ENCODE measurements at places on chromosomes 16 and 17. TPM values are rescaled to one million over a fixed set of nuclear protein-coding genes. Genes with fewer than 3 reads are reported as not detected.

The ZNF597 gene
- 4.2 TPM for total RNA-seq

The MMP15 gene
- total RNA-seq, result 0.60 TPM

The GCGR gene
- total RNA-seq, result not detected

GRCh38 chr17:75404731-75405364, 630 bp downstream of the GRB2 start:
- DNase-seq, result peak; percentile 52

The DLX3 gene
- total RNA-seq, result not detected

The KRT9 gene
- total RNA-seq, result not detected

The NTN3 gene
- not detected for total RNA-seq

GRCh38 chr16:52480237-52480636, 66.7 kb downstream of the TOX3 start:
- DNase-seq, result no peak

GRCh38 chr16:11575223-11575589, 11.5 kb downstream of the LITAF start:
- DNase-seq, result no peak

GRCh38 chr16:66800856-66801255, 528 bp downstream of the TERB1 start:
- no peak for DNase-seq

- DNase-seq, result no peak
Observed at GRCh38 chr17:47315451-47316266, 8.1 kb upstream of the EFCAB13 start.

GRCh38 chr16:30566531-30566930, 5.0 kb downstream of the ZNF688 start:
- DNase-seq, result no peak

The GAS2L2 gene
- total RNA-seq, result not detected

The FOXF1 gene
- not detected for total RNA-seq

- no peak for DNase-seq
Observed at GRCh38 chr17:43721537-43722268, 36.9 kb downstream of the SOST start.

DNA sequence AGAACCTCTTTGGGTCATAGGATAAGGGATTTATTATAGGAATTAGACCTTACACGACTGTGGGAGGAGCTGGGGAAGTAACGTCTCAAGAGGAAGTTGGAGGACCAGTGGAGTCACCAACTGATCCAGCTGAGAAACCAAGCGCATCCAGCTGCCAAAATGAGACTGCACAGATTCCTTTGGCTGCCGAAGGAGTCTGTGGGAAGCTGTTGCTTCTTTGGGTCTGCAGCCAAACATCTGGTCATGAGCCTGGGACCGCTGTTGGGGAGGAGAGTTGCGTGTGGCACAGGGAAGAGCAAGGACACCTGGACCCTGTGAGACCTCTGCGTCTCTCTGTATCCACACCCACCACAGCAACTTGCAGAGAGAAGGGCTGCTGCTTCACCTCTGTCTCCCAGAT, 2.4 kb upstream of the NACA2 start:
- no peak for DNase-seq

DNA sequence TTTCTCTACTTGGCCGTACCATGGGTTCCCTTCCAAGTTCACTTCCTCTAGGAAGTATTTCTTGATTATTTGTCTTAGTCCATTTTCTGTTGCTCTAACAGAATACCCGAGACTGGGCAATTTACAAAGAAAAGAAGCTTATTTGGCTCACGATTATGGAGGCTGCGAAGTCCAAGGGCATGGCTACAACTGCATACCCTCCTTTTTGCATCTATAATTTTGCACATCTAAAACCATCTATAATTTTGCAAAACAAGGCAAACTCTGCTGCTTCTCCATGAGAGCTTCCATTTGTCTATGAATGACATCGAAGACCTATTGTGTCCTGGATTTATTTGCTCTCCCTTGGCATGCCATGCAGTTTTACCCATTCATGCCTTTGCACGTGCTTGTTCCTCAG, 27.6 kb upstream of the RGS9 start:
- no peak for DNase-seq

The PARD6A gene
- total RNA-seq, result 5.9 TPM

DNA sequence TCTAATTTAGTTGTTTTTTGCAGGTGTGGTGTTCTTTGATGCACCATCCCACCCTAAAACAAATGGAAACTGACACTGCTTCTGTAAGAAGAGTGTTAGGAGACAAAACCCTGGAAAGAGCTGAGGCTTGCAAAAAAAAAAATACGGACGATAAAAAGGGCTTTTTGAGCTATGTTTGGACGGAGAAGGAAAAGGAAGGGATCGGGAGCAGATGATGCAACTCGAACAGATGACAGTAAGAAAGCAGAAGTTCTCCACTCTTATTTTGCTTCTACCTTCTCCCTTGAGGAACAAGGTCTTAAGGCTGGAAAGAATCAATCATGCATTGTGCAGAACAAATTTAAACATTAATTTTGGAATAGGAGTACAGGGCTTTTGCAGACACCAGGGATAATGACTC, 136.7 kb downstream of the MAF start:
- no peak for DNase-seq

- DNase-seq, result no peak
Observed at GRCh38 chr16:66970775-66971720, 10.0 kb downstream of the CES3 start.

DNA sequence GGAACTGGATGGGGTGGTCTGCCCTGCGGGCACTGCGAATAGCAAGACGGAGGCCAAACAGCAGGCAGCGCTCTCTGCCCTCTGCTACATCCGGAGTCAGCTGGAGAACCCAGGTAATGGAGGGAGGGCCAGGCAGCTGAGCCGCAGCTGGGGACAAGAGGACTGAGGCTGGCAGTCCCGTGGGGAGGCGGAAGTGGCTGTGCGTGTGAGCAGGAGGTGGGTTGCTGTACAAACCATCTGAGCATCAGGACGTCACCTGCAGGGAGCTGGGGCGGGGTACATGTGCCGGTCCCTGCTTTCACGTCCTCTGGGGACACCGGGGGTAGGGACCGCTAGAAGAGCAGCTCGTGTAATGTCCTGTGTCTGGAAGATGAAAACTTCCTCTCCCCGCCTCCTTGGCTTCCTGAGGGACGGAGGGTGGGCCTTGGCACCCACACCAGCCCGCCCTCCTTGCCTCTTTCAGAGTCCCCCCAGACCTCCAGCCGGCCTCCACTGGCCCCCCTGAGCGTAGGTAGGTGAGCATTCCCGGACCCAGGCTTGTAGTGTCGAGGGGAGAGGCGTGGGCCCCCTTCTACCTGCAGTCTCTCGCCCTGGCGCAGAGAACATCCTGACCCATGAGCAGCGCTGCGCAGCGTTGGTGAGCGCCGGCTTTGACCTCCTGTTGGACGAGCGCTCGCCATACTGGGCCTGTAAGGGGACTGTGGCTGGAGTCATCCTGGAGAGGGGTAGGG, 3.7 kb downstream of the ADAD2 start:
- no peak for DNase-seq

The TSNAXIP1 gene
- total RNA-seq, result 1.9 TPM

The ITGAL gene
- 216 TPM for total RNA-seq

GRCh38 chr17:78499715-78500540, 77.3 kb downstream of the DNAH17 start:
- no peak for DNase-seq

GRCh38 chr17:77466596-77467223, 325.9 kb downstream of the SEC14L1 start:
- no peak for DNase-seq

DNA sequence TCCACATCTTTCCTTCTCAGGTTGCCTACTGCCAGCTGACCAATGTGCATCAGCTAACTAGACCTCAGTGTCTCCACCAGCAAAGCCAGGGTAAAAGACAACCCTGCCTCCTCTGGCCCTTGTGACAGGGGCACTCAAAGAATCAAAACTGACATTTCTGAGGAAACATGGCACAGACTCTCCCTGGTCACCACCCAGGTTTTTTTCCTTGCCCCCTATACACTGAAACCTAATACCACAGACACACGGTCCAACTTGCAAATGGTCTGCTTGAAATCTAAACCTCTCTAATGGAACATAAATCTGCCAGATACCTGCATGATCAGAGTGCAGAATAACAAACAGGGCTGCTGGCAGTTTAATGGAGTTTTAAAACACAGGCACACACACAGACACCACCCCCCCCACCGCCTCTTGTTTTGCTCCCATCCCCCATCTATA, 19.5 kb upstream of the CORO6 start:
- DNase-seq, result no peak

The IKZF3 gene
- total RNA-seq, result 220 TPM

DNA sequence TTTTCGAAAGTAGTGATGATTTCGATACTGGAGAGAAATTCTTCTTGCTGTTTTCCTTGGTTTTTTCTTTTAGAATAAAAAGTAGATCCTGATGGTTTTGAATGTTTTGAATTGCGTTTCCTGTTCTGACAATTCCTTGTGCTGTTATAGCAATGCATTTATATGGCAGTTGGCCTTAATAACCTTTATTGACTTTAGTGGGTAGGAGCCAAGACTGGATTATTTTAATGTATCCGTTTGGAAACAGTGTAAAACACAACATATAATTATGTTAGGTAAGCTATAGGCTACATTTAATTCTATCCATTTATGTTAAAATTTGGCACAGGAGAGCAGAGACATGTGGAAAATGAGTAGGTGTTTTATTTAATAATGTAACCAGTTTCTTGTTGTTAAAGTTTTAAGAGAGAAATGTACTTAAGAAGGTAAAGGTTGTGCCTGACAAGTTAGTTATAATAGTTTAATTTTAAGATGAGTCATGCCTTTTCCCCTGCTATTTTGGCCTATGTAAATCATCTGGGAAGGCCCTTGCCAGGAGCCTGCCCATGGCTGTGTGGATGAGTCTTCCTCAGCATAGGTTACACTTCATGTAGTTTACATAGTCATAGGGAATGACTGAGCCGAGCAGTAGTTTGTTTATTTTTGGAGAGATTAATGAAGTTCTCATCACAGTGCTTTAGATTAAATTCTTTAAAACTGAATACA, 189.9 kb downstream of the FTO start:
- no peak for DNase-seq

- no peak for DNase-seq
Observed at GRCh38 chr16:75107505-75107904, 9.1 kb downstream of the LDHD start.

- DNase-seq, result peak; percentile 54
Observed at GRCh38 chr17:66567234-66568170, 265.1 kb downstream of the PRKCA start.

- no peak for DNase-seq
Observed at GRCh38 chr16:76653390-76654026, 376.3 kb downstream of the CNTNAP4 start.

DNA sequence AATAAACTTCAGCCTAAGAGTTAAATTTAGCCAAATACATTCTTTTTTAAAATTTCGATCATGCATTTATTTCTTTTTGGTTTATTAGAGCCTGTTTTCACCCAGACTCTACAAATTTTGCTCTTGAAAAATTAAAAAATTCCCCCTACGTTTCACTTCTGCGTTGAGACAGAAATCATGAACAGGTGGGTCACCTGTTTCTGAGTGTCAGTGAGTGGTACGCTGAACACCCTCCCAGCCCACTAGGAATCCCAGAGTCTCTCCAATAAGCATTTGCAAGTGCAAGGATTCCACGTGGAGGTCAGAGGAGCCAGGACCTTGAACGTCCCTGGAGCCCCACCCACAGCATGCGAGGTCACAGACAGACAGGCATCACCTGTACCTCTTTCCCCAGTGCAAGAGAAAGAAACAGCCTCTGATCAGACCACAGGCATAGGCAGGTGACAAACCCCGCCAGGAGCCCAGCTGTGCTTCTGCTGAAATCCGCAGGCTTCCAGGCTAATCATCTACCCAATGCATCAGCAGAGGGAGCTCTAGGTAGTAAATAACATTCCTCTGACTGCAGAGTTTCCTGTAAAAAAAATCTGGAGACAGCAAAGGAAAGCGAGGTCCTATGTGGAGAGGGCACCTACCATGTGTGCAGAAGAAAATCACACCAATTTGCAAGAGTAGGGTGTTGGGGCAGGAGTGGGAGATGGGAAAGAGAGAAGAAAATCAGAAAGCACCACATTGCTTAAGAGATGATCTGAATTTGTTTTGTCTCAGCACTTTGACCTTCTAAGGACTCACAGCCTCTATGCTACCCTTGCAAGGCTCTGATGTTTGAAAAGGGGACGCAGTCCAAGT, 5.9 kb upstream of the XYLT1 start:
- no peak for DNase-seq

The CACNG3 gene
- total RNA-seq, result not detected

- DNase-seq, result no peak
Observed at GRCh38 chr17:77844681-77845080, 113.8 kb upstream of the TNRC6C start.

DNA sequence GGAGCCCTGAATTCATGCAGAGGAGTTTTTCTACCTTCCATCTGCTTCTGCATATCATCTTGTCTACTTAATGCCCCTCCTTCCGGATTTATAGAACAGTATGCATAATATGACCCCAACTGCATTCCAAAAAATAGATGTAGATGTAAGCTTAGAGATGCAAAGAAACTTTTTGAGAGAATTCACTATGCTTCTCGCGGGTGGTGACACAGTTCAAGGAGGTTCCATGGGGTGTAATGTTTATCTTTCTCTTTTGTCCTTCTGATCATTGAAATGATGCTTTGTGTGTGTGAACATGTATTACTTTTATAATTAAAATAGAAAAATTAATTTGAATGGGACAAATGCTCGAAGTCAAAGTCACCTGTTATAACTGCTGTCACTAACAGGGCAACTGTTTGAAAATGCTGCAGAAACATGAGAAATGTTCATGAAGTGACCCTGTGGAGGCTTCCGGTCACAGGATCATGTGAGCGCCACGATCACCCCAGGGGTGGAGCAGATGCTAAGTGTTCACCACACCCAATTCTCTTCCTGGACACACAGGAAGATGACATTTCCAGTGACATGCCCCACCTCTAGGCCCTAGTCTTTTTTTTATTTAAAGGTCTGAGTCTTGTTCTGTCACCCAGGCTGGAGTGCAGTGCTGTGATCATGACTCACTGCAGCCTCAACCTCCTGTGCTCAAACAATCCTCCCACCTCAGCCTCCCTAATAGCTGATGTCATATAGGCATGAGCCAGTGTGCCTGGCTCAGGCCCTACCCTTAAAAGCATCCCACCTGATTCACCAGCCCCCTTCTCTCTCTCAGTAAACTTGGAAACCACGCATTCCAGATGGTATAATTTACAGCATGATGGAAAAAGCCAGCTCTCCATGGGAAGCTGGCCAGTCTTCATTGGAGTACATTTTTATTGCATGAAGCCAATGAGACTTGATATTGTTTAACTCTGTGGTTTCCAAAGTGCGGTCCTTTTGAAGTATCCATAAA, 21.0 kb upstream of the AGRP start:
- DNase-seq, result no peak

DNA sequence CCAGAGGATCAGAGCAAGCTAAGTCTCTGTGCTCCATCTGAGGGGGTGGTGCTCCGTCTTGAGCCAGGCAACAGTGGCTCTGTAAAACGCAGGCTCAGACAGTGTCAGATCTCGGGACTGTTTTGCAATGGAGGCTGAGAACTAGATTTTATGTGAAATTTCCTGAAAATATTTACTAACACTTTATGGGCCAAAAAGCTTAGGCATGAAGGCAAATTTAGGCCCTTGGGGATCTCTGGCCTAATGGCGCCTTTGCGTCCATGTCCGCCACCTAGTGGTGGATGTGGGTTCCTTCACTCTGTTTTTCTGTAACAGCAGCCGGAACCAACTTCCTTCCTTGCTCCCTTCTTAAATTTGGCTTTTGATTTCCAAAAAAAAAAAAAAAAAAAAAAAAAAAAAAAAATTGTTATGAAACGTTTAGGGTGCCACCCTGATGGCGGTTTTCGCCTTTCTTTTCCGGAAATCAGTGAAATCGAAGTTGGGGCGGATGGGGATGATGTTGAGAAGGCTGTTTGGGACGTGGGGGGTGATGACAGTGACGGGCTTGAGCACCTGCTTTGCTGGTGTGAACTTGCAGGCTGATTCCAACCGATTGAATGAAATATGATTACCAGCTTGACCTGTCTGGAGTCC, 14.0 kb upstream of the ELAC2 start:
- DNase-seq, result no peak

GRCh38 chr17:45577571-45578279, 87.2 kb upstream of the PLEKHM1 start:
- no peak for DNase-seq

Measured in activated B cell treated with CpG ODN at 0.5 μM for 24 hours (primary cell).